Left ventricle myocardium superior (tissue), 1 donor: ENCODE measurements at places on chromosomes 4 and X. TPM values are rescaled to one million over a fixed set of nuclear protein-coding genes. Genes with fewer than 3 reads are reported as not detected.

Gene NAA11
- not detected for total RNA-seq

Gene FOXR2
- total RNA-seq = not detected

Gene NEXMIF
- total RNA-seq = 0.32 TPM

Gene EGF
- total RNA-seq = 12.3 TPM

GRCh38 chr4:16253127-16253960 is 27.1 kb upstream of the TAPT1 start:
- no peak for DNase-seq

GRCh38 chr4:5824227-5824626 is 68.7 kb downstream of the CRMP1 start:
- DNase-seq = no peak

- DNase-seq = no peak
These were observed 55.8 kb downstream of the XAGE2 start for GRCh38 chrX:52424656-52425055.

DNA sequence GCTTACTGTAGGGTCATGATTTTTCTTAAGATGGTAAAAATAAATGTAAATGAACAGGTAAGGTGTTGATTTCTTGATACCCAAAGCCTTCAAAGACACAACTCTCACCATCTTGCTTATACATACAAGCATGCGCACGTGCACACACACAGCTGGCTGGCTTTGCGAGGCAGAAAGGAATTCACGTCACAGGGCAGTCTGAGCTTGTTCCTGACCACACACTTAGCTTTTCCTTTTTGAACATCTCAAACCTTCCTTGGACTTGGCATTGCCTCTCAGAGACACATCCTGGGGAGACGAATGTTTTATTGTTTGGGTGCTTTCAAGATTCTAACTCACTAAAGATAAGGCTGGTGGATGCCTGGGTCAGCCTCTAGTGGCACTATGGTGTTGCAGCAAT is 175.0 kb downstream of the NHS start:
- no peak for DNase-seq

- DNase-seq = no peak
These were observed 2.8 kb downstream of the SH3D19 start for GRCh38 chr4:151322570-151322969.

DNA sequence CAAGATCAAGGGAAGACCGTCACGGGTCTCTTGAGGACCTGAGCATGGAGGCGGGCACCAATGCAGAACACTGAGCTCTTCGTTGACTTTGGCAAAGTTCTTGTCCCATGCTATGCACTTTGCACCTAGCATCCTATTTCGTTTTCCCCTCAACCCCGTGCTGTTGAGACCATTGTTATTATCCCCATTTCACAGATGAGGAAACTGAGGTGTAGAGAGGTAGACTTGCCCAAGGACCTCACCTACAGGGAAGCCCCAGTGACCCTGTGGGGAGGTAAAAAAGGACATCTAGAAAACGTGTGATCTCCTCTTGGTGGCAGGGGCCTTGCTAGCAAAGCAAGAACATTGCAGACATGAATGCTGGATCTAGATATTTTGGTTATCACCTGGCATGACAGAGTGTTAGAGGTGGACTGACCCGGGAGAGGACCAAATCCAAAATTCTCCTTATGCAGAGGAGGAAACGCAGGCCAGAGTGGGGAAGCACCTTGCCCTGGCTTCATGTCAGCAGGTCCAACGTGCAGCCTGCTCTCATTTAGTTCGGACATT is 48.5 kb downstream of the SEPSECS start:
- no peak for DNase-seq

DNA sequence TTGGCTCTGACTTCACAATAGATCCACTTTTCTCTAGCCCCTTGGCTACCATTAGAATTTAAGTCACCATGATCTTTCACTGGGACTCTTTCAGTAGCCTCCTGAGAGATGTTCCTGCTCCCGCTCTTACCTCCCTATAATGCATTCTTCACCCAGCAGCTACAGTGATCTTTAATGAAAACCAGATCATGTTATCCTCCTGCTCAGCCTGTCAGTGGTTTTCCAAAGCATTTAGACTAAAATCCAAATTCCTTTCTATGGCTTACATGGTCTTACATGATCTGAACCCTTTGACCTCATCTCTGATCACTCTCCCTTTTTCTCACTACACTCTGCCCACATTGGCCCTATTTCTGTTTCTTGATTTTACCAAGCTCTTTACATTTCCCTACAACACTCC is 18.3 kb upstream of the RPS6KA3 start:
- DNase-seq = no peak

GRCh38 chr4:25984796-25985195 is 70.8 kb downstream of the SMIM20 start:
- DNase-seq = no peak
